ENCODE measurements at places on chromosomes 1 and 21. TPM values are rescaled to one million over a fixed set of nuclear protein-coding genes. Genes with fewer than 3 reads are reported as not detected.
A peak's percentile ranks its signal among the peaks of the same experiment; 100 is the strongest.

- DNase-seq: peak; percentile 86
- no peaks in the 10 kb centered on the region for H3K36me3 ChIP-seq
- no peaks in the 10 kb centered on the region for H3K27me3 ChIP-seq
- H3K4me3 ChIP-seq: no peak overlapping the region
- peaks cover 32% of the 10 kb centered on the region for H3K4me1 ChIP-seq
- no peak overlapping the region for H3K27ac ChIP-seq
Measured at GRCh38 chr21:38993561-38993960, 187.8 kb downstream of the ETS2 start.

GRCh38 chr1:203644661-203645510 lies 18.3 kb downstream of the ATP2B4 start:
- H3K27me3 ChIP-seq: no peaks in the 10 kb centered on the region
- DNase-seq: no peak
- peaks cover 26% of the 10 kb centered on the region for H3K4me1 ChIP-seq

- H3K27me3 ChIP-seq: no peaks in the 10 kb centered on the region
- DNase-seq: no peak
- no peak overlapping the region for H3K27ac ChIP-seq
- H3K36me3 ChIP-seq: no peaks in the 10 kb centered on the region
- no peak overlapping the region for H3K4me3 ChIP-seq
- no peaks in the 10 kb centered on the region for H3K4me1 ChIP-seq
Measured at GRCh38 chr1:219898375-219898774, 30.0 kb downstream of the SLC30A10 start.

Gene SEMA6C
- 4.9 TPM for total RNA-seq

DNA sequence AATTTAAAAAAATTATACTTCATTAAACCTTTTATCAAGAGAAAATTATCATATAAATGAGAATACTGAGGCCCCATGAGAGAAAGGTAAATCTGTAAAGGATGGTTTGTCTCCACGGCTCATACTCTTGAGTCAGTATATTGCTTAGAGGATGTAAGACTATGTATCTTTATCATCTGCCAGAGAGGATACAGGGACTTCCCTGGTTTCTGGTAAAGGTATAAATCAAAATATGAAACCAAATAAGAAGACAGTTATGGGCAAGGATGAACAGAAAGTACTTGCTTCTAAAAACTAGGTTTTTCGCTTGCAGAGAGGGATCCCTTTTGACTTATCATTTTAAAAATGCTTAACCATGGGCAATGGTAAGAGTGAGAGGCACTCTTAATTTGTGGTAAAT lies 112.4 kb downstream of the POU2F1 start:
- no peak overlapping the region for H3K27ac ChIP-seq
- peaks cover 4% of the 10 kb centered on the region for H3K4me1 ChIP-seq
- no peak overlapping the region for H3K4me3 ChIP-seq
- peaks cover 26% of the 10 kb centered on the region for H3K36me3 ChIP-seq
